ENCODE measurements at places on chromosomes 1 and 21. TPM values are rescaled to one million over a fixed set of nuclear protein-coding genes. Genes with fewer than 3 reads are reported as not detected.

Gene SNAPIN
- 176 TPM for total RNA-seq

DNA sequence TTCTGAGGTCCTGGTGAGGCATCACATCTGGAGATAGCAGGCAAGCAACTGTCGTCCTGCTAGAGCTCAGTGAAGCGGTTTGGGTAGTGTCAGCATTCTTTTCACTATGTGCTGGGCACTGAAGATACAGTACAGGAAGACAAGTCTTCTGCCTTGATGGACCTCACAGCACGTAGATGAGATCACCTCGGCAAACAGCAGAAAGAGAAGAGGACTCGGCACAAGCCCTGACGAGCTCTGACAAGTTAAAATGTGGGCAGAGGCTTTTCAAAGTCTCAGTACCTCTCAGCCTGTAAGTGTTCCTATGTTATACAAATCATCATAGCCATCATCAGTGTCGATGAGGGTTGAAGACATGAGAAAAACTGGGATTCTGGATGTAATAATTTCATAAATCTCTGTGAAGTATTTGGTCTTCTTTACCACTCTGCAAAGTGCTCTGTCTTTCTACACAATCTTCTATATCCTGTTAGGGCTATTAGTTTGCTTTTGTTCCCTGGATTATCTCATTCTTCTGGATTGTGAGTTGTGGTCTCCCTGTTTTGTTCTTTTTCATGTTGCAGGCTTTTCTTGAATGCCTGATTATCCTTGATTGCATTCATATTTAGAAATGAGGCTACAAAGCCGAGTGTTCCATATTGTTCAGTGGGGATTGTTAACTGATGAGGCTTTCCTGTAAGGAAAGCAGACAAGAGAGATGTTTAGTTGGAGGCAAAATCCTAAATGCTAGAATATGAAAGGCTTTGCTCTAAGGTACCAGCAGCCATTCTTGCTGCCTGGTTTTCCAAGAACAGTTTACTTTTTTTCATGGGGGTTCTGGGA is 24.2 kb downstream of the MAEL start:
- no peak for DNase-seq

Gene COL6A1
- total RNA-seq: 28.9 TPM

Gene ATP5PB
- 319 TPM for total RNA-seq

GRCh38 chr21:41906770-41907169 is 27.6 kb upstream of the PRDM15 start:
- no peak for DNase-seq

Gene AUNIP
- 3.4 TPM for total RNA-seq

- DNase-seq: no peak
Measured at GRCh38 chr1:157774412-157774811, 2.5 kb downstream of the FCRL2 start.

GRCh38 chr1:197008861-197009260 is 31.5 kb downstream of the CFHR5 start:
- no peak for DNase-seq

DNA sequence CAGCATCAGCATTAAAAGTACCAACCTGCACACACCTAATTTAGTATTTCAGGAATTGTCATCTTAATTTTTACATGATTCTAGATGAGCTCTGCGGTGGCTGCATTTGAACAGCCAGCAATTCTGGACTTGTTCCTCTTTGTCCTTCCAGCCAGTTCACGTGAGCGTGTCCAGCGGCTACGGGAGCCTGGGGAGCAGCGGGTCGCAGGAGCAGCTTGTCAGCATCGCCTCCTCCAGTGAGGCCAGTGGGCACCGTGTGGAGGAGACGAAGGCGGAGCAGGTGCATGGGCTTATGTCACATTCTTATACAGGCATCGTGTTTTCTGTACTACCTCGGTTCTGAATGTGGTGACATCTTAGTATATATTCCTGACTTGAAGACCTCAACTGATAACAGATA is 25.7 kb downstream of the PER3 start:
- DNase-seq: no peak

- no peak for DNase-seq
Measured at GRCh38 chr1:40607921-40608320, 57.6 kb downstream of the RIMS3 start.

GRCh38 chr1:223738465-223739365 is 26.4 kb downstream of the CAPN2 start:
- no peak for DNase-seq

DNA sequence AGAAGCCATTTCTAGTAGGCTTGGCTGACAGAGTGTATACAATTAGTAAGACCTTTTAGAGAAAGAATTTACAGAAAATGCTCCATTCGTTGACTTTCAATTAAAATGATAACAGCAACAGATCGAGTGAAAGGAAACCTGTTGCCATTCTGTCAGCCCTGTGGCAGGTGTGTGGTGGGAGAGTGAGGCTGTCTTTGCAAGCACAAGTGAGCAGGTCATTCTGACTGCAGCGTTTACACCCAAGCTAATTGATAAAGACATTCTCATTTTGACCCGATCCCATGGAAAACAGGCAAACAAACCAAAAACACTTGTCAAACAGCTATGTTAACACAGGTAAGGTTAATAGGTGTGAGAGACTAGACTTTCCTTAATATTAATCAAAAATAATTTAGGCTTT is 257.3 kb downstream of the PTBP2 start:
- DNase-seq: no peak

GRCh38 chr1:28314547-28314941 is 14.3 kb upstream of the MED18 start:
- no peak for DNase-seq

DNA sequence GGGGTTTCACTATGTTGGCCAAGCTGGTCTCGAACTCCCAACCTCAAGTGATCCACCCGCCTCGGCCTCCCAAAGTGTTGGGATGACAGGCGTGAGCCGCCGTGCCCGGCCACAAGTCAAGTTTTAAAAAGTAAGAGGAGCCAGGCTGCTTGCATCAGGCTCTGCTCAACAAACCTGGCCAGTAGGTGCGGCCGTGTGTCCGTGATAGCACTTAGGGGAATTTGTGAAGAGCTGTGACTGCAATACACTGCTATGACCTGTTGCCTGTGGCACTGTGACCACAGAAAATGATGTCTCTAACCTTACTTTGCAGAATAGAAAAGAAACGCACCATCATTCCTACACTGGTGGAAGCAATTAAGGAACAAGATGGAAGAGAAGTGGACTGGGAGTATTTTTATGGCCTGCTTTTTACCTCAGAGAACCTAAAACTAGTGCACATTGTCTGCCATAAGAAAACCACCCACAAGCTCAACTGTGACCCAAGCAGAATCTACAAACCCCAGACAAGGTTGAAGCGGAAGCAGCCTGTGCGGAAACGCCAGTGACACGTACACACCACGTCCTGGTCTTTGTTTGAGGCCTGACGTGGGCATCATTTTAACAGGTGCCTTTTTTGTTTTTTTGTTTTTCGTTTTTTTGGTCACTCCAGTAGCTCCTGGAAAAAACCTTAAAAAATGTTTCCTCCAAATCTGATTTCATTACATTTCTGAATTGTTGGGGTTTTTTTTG is 16.7 kb downstream of the C1orf174 start:
- no peak for DNase-seq

DNA sequence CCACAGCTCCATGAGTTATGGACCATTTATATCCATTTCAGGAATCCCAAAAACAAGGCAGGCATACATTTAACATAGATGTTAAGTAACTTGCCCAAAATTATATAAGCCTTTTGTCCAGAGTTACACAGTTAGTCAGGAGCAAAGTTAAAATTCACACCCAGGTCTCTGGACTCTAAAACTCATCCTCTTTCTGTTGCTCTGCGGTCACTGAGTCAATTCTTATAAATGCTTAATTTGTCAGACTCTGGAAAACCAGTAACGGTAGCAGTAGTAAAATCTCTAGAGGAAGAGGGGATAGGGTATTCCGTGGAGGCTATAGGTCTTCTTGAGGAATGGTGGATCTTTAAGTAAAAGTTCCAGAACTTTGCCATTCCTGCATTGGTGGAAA is 223.6 kb upstream of the JUN start:
- no peak for DNase-seq

DNA sequence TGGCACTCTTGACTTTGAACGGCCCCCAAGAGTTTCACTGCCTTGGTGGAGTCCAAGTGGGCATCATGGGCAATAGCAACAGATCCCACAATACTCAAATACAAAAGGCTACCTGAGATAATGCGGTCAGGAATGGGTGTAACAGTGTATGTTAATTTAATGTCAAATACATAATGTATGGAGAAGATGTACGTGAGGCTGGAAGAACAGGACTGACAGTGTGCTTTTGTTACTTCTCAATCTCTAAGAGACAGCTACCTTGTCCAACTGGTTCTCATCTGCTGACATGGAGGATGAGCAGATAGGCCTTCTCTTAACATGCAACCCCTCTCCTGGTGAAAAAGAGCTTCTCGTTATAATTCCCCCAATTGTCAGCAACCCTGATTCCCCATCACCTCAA is 167.2 kb downstream of the APP start:
- DNase-seq: no peak

DNA sequence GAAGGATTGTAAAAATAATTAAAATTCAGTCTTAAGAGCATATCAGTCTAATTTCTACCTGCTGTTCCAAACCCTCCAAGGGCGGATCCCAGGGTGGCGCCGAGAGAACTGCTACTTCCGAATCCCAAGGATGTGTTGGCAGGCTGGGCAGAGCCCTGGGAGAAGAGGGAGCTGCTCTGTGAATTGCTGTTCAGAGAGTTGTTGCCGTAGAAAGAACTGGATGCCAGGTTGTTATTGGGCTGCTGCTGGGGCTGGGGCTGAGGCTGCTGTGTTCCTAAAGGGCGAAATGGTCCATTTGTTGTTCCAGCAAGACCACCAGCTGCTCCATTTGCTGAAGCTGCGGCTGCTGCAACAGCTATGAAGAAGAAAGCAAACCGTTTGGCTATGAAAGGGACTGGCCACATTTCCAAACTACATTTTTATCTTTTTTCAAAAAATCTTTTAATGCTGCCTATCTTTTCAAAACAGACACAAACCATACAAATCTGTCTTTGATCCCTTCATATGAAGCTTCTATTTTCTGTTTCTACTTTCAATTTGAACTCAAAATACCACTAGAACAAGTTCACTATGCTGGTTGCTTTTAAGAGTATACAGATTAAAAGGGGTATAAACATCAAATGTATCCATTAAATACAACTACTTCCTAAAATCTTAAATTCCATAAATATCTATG is 57.5 kb upstream of the SDC3 start:
- DNase-seq: no peak

Gene RIIAD1
- total RNA-seq: 5.6 TPM

DNA sequence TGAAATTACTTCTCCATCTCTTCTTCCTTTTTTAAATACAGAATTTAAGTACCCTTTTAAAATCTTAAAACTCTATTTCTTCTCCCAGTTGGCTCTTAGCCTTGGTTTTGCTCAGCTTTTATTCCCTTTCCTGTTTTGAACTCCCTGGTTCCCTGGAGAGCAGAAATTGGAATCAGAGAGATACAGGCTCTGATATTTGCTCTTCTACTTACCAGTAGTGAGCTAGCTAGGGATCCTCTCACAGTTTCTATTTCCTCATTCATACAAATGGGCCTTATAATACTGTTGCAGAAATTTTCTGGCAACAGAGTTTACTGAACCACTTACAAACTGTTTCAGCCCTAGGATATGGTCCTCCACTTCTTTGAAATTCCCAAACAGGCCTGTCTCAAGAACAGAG is 606.3 kb downstream of the NUF2 start:
- DNase-seq: no peak

GRCh38 chr1:153770797-153771196 is 4.4 kb upstream of the SLC27A3 start:
- no peak for DNase-seq

Gene TAS1R1
- 0.45 TPM for total RNA-seq

Gene SLAMF9
- total RNA-seq: not detected

DNA sequence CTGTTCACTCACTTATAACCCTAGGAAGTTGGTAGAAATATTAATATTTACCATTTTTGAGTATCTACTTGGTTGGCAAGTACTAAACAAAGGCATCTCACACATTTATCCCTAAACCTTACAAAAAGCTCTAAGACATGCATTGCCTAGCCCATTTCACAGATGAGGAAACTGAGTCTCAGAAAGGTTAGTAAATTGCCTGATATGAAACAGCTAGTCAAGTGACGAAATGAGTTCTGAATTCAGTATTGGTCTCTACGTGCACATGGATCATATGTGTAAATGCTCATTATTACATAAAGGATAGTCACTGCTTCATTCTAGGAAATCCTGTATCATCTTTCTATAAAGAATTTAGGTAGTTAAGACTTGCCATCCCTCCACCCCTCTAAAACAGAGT is 105.1 kb downstream of the BARHL2 start:
- no peak for DNase-seq

Gene OPRD1
- total RNA-seq: 0.06 TPM

Gene TNFRSF9
- total RNA-seq: 0.72 TPM

Gene IL19
- not detected for total RNA-seq

Gene ZNF593OS
- total RNA-seq: not detected

DNA sequence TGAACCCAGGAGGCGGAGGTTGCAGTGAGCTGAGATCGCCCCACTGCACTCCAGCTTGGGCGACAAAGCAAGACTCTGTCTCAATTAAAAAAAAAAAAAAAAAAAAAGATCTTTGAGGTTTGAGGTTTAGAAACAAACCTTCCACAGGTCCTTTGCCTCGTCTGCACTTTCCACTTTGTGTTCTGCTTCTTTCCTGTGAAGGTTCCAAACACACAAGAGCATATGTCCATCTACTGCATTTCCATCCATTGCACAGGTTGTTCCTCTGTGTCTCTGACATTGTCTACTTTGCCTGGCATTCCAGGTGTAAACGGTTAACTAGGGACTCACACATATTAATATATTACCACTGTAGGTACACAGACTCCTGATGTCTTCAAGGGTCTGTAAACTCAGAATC is 40.1 kb downstream of the DSTYK start:
- no peak for DNase-seq

Gene MAP10
- 7.2 TPM for total RNA-seq

Gene BNIPL
- total RNA-seq: not detected

DNA sequence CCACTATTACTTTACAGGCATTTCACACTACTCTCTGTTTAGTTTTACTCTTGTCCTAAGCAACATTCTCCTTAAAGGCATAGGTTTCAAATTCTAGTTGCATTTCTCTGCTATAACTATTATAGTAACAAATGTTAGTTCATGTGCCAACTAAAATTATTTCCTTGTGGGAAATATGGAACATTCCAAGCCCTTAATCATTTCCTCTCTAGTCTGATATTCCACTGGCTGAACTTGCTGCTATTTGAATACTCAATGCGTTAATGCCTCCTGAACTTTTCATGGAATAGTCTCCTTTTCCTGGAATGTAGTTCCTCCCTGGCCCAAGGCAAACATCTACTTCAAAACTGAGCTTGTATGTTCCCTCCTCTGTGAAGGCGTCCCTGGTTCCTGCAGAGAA is 19.3 kb upstream of the TBX19 start:
- DNase-seq: no peak

Gene FCRL5
- total RNA-seq: 0.24 TPM

Gene BTBD19
- 43.8 TPM for total RNA-seq
